Erythroblast (primary cell): ENCODE measurements at places on chromosomes 13 and 19.

GRCh38 chr13:84843368-84843767, 955.9 kb downstream of the SLITRK6 start:
- DNase-seq: no peak

GRCh38 chr19:32870981-32871451, 1.4 kb upstream of the SLC7A9 start:
- no peak for DNase-seq

DNA sequence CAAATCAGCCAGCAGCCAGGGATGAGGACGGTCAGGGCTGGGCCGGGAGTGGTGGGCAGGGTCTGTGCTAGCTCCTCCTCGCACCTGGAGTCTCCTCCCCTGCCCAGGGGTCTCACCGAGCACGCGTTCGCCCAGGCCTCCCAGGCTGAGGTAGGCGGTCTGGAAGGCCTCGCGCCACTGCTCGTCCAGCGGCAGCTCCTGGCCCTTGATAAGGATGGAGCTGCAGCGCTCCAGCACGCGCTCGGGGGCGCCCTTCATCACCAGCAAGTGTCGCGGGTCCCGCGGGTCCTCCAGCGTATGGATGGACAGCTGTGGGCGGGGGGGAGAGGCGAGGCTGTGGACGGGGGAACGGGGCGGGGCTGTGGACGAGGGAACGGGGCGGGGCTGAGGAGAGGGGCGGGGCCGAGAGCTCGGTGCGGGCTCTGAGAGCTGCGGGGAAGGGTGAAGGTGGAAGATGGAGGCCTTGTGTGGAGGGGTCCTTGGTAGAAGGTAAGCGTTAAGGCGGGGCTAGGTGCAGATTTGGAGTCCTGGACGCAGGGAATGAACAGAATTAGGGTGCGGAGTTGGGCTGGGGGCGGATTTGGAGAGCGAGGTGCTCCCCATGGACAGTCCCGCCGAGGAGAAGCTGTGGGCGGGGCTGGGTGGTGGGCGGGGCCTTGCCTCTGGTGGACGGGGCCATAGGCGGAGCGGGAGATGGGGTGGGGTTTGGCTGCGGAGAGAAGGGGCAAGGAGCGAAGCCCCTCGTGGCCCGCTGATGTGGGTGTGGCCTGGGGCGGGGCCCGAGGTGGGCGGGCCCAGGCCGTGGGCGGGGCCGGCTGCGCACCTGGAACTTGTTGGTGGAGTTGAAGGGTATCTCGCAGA, 5.7 kb downstream of the ATP4A start:
- DNase-seq: peak; percentile 70

DNA sequence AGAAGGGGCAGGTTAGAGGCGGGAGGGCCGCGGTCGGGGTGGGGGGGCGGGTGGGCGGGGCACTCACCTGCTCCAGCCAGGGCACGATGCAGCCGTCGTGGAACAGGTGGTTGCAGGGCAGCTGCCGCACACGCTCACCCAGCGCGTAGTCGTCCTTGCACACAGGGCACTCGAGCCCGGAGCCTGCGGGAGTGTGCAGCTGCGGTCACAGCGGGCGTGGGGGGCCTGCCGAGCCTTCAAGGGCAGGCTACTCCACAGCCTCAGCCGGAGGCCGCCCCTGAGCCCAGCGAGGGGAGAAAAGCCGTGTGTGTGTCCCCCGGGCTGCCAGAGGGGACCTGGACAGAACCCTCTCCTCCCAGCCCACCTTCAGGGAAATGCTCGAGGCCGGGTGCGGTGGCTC, 8.6 kb downstream of the FGF22 start:
- DNase-seq: no peak

- no peak for DNase-seq
These were observed 23.4 kb upstream of the MBNL2 start for GRCh38 chr13:97198753-97199152.

- no peak for DNase-seq
These were observed 23.5 kb downstream of the NFIC start for GRCh38 chr19:3389876-3390371.

DNA sequence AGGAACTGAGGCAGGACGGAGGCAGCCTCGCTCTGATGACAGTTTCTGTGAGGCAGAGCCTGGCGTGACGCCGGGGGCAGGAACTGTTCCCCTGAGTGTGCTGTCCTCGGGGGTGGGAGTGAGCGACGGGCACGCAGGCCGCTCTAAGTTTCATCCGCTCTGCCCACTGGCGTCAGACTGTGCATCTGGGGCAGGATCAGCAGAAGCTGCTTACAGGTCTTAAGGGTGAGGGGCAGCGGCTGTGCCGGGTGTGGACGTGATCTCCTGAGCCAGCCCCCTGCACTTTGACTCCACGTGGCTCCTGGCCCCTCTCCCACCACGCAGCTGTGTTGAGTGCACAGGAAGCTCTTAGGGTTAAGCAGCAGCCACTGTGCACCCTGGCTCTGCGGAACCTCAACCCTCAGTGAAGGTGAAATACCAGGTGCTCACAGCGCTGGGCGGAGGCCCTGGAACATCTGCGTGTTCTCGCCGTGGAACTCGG, 1.5 kb downstream of the GRK1 start:
- no peak for DNase-seq

DNA sequence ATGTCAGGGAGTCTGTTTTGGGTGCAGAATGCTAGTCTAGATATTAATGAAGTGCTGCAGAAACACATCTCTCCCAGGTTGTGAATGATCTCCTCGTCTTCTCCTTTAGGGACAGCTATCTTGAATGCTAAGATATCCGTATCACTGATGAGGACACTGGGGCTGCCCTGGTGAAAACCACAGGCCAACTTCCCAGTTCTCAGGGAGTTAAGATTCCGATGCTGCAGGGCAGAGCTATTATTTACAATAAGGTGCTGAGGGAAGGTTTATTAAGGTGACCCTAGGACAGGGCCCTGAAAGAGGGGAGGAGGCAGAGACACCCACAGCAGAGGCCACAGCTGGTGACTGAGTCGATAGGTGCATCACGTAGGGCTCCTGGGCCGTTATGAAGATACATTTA, 66.1 kb downstream of the TNFRSF19 start:
- DNase-seq: no peak

GRCh38 chr19:45382426-45382825, 12.1 kb upstream of the ERCC2 start:
- no peak for DNase-seq
